EH (cell line): ENCODE measurements at places on chromosomes 4 and X.

- no peak for DNase-seq
Measured at GRCh38 chr4:66443008-66443407, 772.7 kb upstream of the EPHA5 start.

GRCh38 chr4:118872181-118872580, 16.5 kb upstream of the SYNPO2 start:
- no peak for DNase-seq

DNA sequence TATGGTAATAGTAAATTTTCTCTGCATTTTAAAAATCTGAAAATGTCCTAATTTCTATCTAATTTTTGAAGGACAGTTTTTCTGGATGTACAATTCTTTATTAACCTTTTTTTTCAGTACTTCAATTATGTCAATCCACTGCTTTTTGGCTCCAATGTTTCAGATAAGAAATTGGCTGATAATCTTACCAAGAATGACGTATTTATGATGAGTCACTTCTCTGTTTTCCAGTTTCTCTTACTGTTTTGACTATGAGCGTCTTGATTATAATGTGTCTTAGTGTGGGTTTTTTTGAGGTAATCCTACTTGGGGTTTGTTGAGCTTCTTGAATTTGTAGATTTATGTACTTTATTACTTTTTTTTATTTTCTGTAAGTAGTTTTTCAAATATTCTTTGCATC, 47.2 kb downstream of the UGT2B11 start:
- DNase-seq: no peak

DNA sequence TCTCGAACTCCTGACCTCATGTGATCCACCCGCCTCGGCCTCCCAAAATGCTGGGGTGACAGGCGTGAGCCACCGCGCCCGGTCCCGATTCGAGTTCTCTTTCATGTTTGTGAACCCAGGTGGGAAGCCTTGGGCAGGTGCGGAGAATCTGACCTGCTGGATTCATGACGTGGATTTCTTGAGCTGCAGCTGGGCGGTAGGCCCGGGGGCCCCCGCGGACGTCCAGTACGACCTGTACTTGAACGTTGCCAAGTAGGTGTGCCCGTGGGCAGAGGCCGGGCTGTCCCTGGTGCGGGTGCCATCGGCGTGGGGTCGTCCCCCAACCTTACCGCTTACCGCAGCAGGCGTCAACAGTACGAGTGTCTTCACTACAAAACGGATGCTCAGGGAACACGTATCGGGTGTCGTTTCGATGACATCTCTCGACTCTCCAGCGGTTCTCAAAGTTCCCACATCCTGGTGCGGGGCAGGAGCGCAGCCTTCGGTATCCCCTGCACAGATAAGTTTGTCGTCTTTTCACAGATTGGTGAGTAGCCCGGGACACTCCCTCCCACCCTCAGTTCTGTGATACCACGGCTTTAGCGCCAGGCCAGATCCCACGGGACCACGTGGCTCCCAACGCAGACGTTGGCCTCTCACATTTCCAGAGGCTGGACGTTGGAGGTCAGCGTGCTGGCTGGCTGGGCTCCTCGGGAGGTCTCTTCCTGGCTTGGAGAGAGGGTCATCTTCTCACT, 15.6 kb downstream of the IL3RA start:
- DNase-seq: no peak

GRCh38 chr4:141656031-141656430, 19.6 kb downstream of the IL15 start:
- DNase-seq: no peak

DNA sequence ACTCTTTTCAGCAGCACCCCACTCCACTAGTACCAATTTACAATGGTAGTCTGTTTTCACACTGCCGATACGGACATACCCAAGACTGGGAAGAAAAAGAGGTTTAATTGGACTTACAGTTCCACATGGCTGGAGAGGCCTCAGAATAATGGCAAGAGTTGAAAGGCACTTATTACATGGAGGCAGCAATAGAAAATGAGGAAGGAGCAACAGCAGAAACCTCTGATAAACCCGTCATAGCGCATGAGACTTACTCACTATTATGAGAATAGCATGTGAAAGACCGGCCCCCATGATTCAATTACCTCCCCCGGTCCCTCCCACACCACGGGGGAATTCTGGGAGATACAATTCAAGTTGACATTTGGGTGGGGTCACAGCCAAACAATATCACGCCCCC, 34.1 kb upstream of the MAGEA4 start:
- no peak for DNase-seq

- peak; percentile 76 for DNase-seq
Measured at GRCh38 chr4:143358923-143359643, 22.4 kb downstream of the GAB1 start.
